Activated CD8-positive, alpha-beta T cell treated with anti-CD3 and anti-CD28 coated beads for 36 hours (primary cell): ENCODE measurements at places on chromosomes 3 and 15. TPM values are rescaled to one million over a fixed set of nuclear protein-coding genes. Genes with fewer than 3 reads are reported as not detected.

GRCh38 chr15:101020945-101021344, 101.8 kb downstream of the LRRK1 start:
- no peak overlapping the region for H3K27ac ChIP-seq
- no peak overlapping the region for H3K4me3 ChIP-seq
- H3K36me3 ChIP-seq = no peaks in the 10 kb centered on the region
- H3K27me3 ChIP-seq = no peaks in the 10 kb centered on the region

DNA sequence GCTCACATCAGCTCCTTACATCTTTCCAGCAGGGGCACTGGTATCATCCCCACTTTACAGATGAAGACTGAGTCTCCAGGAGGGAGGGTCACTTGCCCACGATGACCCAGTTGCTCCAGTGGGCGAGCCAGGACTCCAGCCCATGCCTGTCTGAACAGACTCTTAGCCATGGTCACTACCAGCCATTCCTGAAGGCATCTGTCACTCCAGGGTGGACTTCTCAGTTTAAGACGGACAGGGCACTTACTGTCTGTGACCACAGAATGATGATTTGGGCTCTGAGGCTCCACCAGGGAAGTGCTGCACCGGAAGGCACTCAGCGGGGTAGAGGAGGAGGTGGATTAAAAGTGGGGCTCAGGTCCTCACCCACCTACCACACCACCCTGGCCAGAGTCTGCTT, 104.0 kb upstream of the SLC6A6 start:
- no peak for DNase-seq
- no peaks in the 10 kb centered on the region for H3K36me3 ChIP-seq
- no peak overlapping the region for H3K27ac ChIP-seq
- no peak overlapping the region for H3K4me3 ChIP-seq

The FRMD5 gene
- total RNA-seq = 0.25 TPM

The BMF gene
- total RNA-seq = 4.2 TPM

The SEC22C gene
- 35.0 TPM for total RNA-seq

The TIMP4 gene
- not detected for total RNA-seq

DNA sequence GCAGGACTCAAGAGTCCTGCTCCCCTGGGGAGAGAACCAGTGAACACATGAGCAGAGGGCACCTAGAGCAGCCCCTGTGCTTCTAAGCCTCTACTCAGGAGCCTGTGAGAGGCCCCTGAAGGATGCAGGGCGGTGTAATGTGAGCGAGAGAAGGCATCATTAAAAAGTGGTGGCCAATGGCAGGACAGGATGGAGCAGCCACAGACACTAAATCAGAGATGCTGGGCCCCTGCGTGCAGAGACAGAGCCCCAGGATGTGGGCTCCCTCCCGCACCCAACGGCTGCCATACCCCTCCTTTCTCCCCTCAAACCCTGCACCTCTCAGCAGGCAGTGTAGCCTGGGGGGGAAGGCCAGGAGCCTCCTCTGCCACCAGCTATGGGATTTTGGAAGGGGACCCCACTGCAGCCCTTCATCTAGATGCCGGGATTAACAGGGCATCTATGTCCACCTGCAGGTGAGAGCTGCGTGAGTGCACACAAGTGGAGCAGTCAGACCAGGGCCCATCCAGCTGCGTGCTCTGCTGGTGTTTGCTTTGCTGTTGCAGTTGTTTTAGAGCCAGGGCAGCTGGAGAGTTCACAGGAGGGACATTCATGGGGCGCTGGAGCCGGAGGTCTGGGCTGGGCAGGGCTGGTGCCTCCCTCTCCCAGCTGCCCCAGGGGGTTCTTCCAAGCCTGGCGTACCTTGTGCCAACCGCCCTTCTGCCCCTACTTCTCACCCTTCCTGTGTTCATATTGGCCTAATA, 5.1 kb upstream of the IQSEC1 start:
- H3K4me1 ChIP-seq = peaks cover 7% of the 10 kb centered on the region
- H3K4me3 ChIP-seq = no peak overlapping the region
- peak; percentile 55 for DNase-seq
- H3K36me3 ChIP-seq = no peaks in the 10 kb centered on the region
- H3K27ac ChIP-seq = no peak overlapping the region

DNA sequence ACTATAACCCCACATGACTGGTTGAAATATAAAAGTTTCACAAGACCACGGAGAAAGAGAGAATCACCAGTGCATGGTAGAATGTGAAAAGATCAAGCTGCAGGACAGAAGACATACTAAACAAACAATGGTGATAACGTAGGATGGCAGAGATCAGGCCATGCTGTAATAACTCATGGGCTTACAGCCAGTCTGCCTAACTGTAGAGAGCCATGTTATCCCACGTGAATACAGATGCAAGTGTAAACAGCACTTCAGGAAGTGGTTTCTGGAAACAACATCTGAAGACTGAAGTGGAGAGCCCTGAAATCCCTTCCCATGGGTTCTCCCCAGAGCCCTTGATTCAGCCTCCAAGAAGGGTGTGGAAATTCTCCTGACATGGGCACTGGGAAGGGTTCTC, 103.2 kb upstream of the SLCO2A1 start:
- no peak for DNase-seq
- H3K4me1 ChIP-seq = no peaks in the 10 kb centered on the region

- H3K4me1 ChIP-seq = peaks cover 14% of the 10 kb centered on the region
- H3K4me3 ChIP-seq = no peak overlapping the region
- no peaks in the 10 kb centered on the region for H3K27me3 ChIP-seq
These were observed 2.5 kb downstream of the EEFSEC start for GRCh38 chr3:128155616-128156360.

The CFAP100 gene
- total RNA-seq = not detected

DNA sequence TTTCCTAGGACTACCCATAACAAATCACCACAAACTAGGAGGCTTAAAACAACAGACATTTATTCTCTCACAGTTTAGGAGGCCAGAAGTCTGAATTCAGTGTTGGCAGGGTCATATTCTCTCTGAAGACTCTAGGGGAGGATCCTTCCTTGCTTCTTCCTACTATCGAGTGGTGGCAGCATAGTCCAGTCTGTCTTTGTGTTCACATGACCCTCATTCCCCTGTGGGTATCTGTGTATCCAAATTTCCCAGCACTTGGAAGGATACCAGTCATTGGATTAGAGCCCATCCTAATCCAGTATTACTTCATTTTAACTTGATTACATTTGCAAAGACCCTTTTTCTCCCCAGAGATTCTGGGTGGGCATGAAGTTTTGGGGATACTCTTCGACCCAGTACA, 63.8 kb downstream of the GMPS start:
- H3K4me1 ChIP-seq = no peaks in the 10 kb centered on the region
- no peaks in the 10 kb centered on the region for H3K27me3 ChIP-seq
- no peak overlapping the region for H3K4me3 ChIP-seq
- H3K27ac ChIP-seq = no peak overlapping the region
- H3K36me3 ChIP-seq = peaks cover 42% of the 10 kb centered on the region

GRCh38 chr3:66475386-66476020, 25.3 kb downstream of the LRIG1 start:
- no peaks in the 10 kb centered on the region for H3K27me3 ChIP-seq
- H3K4me1 ChIP-seq = peaks cover 61% of the 10 kb centered on the region
- DNase-seq = no peak

DNA sequence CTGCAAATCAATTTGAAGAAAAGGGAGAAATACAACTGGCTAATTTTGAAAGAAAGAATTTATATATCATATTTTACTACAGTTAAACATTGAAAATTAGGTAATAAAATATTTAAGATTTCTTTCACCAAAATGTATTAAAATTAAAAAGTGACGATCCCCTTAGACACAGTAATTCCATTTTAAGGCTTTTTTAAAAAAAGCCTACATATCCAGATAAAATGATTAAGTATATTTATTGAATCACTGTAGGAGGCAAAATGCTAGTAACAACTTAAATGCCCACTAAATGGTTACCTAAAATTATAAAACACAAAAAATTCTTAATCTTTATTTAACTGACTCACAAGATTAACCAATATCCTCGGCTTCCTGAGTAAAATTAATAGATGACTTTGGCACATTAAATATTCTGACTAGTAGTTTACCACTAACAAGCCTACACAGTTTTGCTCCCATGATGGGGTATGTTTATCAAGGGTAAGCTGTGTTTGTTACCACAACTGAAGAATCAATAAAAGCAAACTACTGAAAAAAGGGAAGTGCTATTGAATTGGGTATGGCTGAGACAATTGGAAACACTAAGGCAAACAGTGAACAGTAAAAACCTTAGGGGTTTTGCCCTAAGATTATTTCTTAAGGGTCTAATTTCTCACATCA, 28.4 kb downstream of the ANKRD28 start:
- no peak overlapping the region for H3K4me3 ChIP-seq
- no peak overlapping the region for H3K27ac ChIP-seq
- no peak for DNase-seq
- peaks cover 45% of the 10 kb centered on the region for H3K4me1 ChIP-seq
- H3K36me3 ChIP-seq = peaks cover 29% of the 10 kb centered on the region

The FBXW12 gene
- total RNA-seq = not detected

DNA sequence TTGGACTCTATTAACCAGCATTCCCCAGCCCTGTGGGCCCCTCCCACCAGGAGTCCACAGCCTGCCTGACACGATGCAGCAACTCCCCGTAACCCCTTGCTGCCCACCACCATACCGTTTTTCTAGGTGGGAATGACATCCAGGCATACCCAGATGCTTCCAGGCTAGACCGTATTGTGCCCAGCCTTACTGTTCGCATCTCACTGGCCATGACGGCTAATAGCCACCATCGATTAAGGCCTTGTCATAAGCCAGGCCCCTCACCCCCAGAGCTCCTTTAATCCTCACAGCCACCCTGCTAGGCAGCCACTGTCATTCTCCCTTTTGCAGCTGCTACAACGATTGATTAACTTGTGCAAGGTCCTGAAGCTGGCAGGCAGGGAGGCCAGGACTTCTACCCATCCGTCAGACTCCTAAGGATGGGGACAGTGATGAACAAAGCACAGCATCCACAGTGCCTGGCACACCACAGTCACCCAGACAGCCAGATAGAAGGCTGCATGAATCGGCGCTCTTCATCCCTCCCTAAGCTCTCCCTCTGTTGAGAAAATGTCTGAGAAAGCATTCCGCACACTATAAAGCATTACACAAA, 60.0 kb upstream of the FLNB start:
- no peak for DNase-seq
- H3K4me3 ChIP-seq = no peak overlapping the region
- H3K4me1 ChIP-seq = peaks cover 2% of the 10 kb centered on the region
- peaks cover 3% of the 10 kb centered on the region for H3K27me3 ChIP-seq
- no peak overlapping the region for H3K27ac ChIP-seq

The ETFA gene
- total RNA-seq = 159 TPM

GRCh38 chr3:120741320-120741719, 996 bp downstream of the RABL3 start:
- H3K27ac ChIP-seq = peak overlapping the region; percentile 96
- H3K4me1 ChIP-seq = peaks cover 27% of the 10 kb centered on the region
- no peak for DNase-seq
- H3K36me3 ChIP-seq = peaks cover 20% of the 10 kb centered on the region
- no peaks in the 10 kb centered on the region for H3K27me3 ChIP-seq

DNA sequence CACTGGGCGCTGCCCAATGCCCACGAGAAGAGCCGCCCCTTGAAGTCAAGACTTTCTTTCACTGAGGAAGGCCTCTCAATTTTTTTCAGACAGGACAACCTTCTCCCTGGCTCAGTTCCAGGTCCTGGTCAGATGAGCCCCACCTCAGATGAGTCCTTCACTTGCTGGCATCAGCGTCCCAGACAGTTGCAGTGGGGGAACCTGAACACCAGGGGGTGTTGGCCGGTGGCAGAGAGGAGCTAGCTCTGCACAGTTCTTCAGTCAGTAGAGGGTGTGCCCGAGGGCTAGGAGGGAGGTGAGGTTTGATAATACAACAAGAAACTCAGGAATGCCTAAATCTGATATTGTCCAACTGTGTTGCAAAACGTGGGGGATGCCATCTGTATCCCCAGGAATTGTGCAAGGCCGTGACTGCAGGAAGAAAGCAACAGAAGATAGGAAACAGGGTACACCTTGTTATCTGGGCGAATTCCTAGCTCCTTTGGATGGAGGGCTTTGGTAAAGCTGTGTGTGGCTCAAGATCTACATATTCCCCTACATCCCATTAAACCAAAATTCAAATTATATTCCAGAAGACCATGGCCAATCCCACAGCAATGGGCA, 34.3 kb downstream of the CCR3 start:
- H3K27ac ChIP-seq = no peak overlapping the region
- peaks cover 41% of the 10 kb centered on the region for H3K4me1 ChIP-seq
- no peak overlapping the region for H3K4me3 ChIP-seq
- peaks cover 5% of the 10 kb centered on the region for H3K27me3 ChIP-seq

- H3K4me1 ChIP-seq = peaks cover 91% of the 10 kb centered on the region
- H3K36me3 ChIP-seq = peaks cover 85% of the 10 kb centered on the region
- no peaks in the 10 kb centered on the region for H3K27me3 ChIP-seq
- peak overlapping the region; percentile 5 for H3K4me3 ChIP-seq
- DNase-seq = no peak
These were observed 9.2 kb downstream of the RAB8B start for GRCh38 chr15:63198371-63199250.

DNA sequence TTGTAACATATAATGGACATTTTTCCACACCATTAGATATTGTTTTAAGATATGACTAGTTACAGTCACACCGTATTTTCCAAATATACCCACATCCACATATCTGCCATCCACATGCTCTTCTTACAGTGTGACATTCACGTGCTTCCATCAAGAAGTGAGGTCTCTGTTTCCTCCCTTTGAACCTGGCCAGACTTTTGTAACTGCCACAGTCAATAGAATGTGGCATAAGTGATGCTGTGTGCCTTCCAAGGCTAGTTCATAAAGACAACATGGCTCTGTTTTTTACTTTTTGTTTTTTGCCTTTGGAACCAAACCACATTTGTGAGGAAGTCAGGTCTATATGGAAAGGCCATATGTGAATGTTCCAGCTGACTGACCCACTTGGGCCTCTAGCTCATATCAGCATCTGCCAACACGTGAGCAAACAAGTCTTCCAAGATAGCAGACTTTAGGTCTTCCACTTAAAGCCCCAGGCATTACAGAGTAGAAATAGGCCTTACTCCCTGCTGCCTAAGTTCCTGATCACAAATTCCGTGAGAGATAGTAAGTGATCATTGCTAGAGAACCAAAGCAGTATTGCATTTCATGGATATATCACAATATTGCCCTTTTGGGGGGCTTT, 27.1 kb downstream of the EIF1B start:
- peaks cover 8% of the 10 kb centered on the region for H3K4me1 ChIP-seq
- no peak overlapping the region for H3K4me3 ChIP-seq
- no peak overlapping the region for H3K27ac ChIP-seq
- no peaks in the 10 kb centered on the region for H3K36me3 ChIP-seq

GRCh38 chr3:40324621-40325020, 15.1 kb downstream of the EIF1B start:
- H3K27ac ChIP-seq = no peak overlapping the region
- DNase-seq = no peak
- no peaks in the 10 kb centered on the region for H3K36me3 ChIP-seq

DNA sequence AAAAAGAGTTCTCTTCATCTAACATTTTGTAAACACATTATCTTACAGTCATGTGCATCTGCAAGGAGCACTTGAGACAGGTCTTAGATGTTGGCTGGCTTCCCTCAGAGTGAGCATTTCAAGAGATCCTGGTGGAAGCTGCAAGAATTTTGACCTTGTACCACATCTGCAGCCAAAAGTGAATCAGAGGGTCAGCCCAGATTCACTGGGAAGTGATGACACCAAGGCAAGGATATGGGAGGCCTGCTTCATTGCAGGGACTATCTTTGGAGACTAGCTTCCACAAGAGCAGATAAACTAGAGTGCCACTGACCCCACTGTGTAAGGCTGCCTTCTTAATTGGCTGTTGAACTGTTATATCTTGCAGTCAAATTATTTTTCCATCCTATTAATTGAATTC, 21.3 kb upstream of the GADL1 start:
- H3K27ac ChIP-seq = no peak overlapping the region
- H3K4me1 ChIP-seq = no peaks in the 10 kb centered on the region
- no peaks in the 10 kb centered on the region for H3K36me3 ChIP-seq
- no peak for DNase-seq

The WDR72 gene
- total RNA-seq = not detected
